Body of pancreas (tissue), 4 donors: ENCODE measurements at places on chromosomes 5 and 9.

DNA sequence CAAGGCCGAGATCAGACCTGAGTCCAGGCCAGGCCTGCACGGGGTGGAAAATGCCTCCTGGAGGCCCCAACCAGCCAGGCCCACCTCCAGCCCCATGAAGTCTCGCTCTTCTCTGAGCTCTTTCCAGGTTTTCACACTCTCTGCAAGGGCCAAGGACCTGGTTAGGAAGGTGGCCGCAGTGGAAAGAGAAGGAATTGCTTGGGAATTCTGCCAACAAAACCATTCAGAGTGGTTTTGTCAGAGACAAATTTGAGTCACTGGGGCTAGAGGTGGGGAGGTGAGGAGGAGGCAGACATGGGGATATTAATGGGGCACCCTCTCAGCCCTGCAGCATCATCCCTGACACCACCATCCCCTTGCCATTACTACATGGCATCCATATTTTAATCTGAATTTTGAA lies 261.0 kb downstream of the ROR2 start:
- no peaks in the 10 kb centered on the region for H3K4me1 ChIP-seq
- H3K36me3 ChIP-seq: no peaks in the 10 kb centered on the region
- H3K4me3 ChIP-seq: no peak overlapping the region
- no peaks in the 10 kb centered on the region for H3K27me3 ChIP-seq
- no peak overlapping the region for H3K27ac ChIP-seq

- H3K27me3 ChIP-seq: no peaks in the 10 kb centered on the region
- H3K36me3 ChIP-seq: no peaks in the 10 kb centered on the region
- H3K27ac ChIP-seq: peak overlapping the region; percentile 33
- no peak for DNase-seq
- H3K4me1 ChIP-seq: peaks cover 42% of the 10 kb centered on the region
These were observed 8.4 kb downstream of the DAPK1 start for GRCh38 chr9:87505869-87506678.

DNA sequence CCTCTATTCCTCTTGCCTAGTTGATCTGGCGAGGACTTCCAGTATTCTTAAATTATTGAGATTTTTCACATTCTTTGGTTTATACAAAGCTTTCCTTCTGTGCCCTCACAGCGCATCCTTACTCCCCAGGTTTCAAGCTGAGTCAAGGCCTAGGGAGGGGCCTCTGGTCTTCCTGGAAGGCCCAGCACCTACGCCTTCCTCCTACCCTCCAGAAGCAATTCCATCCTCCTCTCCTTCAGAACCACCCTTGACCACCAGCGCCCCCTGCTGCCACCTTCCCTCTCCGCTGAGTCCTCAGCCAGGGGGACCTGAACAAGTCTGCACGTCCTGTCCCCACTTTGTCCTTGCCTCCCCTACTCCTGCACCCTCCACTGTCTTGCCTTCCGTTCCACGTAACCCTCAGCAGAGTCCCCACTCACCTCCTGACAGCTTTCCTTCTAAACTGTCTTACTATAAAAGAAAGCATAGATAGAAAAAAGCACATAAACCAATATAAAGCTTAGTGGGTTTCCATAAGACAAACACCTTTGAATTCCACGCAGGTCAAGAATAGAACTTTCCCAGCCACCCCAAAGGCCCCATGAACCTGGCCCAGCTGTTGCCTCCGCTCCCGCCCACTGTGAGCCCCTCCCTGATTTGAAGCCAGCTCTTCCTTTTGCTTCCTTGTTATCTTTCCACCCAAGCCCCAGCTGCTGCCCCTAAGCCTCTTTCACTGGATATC lies 63.0 kb upstream of the CTSL start:
- no peaks in the 10 kb centered on the region for H3K27me3 ChIP-seq
- peak; percentile 85 for DNase-seq
- no peak overlapping the region for H3K27ac ChIP-seq
- peaks cover 5% of the 10 kb centered on the region for H3K4me1 ChIP-seq
- H3K36me3 ChIP-seq: no peaks in the 10 kb centered on the region

- no peaks in the 10 kb centered on the region for H3K4me1 ChIP-seq
- no peaks in the 10 kb centered on the region for H3K36me3 ChIP-seq
- H3K27me3 ChIP-seq: no peaks in the 10 kb centered on the region
- H3K4me3 ChIP-seq: no peak overlapping the region
- no peak for DNase-seq
- H3K27ac ChIP-seq: no peak overlapping the region
These were observed 184.5 kb upstream of the PTGER4 start for GRCh38 chr5:40495237-40495635.

GRCh38 chr5:154118893-154119336 lies 71.6 kb upstream of the GALNT10 start:
- no peaks in the 10 kb centered on the region for H3K4me1 ChIP-seq
- H3K36me3 ChIP-seq: no peaks in the 10 kb centered on the region
- H3K27me3 ChIP-seq: no peaks in the 10 kb centered on the region
- DNase-seq: no peak

- no peaks in the 10 kb centered on the region for H3K4me1 ChIP-seq
- H3K4me3 ChIP-seq: no peak overlapping the region
- H3K27me3 ChIP-seq: no peaks in the 10 kb centered on the region
- no peak for DNase-seq
- no peaks in the 10 kb centered on the region for H3K36me3 ChIP-seq
These were observed 247.5 kb upstream of the TMEM161B start for GRCh38 chr5:88515881-88516819.

DNA sequence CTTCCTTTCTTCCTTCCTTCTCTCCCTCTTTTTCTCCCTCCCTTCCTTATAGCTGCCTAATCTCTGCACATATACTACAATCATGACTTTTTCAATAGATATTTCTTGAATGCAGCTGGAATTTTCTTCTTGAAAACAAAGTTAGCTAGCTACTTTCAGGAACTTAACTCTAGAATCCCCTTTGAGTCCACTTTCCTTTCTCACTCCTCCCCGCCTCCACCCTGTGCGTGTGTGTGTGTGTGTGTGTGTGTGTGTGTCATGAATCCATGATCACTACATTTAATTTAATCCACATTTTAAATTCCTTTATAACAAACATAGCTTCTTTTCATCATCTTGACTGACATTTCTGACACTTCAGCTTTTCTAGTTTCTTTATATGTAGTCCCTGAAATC lies 167.5 kb upstream of the KLF9 start:
- DNase-seq: no peak
- no peaks in the 10 kb centered on the region for H3K4me1 ChIP-seq
- H3K4me3 ChIP-seq: no peak overlapping the region

DNA sequence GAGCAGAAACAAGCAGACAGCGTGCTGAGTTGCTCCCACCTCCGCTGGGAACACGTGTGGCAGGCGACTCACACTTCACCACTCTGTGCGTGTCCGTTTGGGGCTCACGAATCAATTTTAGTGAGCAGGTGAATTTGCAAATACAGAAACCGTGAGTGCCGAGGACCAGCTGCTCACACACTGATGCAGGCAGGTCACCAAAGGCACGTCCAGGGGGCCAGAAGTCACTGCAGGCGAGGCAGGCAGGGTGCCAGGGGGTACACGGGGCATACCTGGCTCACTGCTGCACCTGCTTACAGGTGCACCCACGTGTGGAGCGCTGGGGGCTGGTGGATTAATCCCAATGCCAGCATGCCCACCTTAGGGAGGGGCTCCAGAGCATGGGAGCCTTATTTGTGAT lies 68.8 kb downstream of the ZNF354C start:
- no peaks in the 10 kb centered on the region for H3K4me1 ChIP-seq
- H3K27ac ChIP-seq: no peak overlapping the region
- no peaks in the 10 kb centered on the region for H3K36me3 ChIP-seq
- H3K27me3 ChIP-seq: no peaks in the 10 kb centered on the region

DNA sequence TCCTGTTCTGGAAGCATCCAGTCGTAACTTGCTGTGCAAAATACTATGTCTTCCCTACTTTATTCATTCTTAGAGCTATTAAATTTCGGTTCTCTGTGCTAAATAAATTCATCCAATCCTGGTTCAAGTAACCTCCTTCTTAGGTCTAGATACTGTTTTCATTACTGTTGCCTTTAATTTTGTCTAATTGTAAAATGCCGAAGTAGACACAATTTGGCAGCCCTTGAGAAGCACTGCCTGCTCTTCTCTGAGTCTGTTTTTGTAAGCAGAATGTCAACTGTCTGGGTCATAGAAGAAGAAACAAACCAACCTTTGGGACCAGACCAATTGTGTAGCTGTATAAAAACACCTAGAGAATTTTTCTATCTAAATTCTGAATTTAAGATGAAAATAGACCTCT lies 249.3 kb downstream of the PJA2 start:
- DNase-seq: no peak
- no peak overlapping the region for H3K4me3 ChIP-seq
- H3K27me3 ChIP-seq: no peaks in the 10 kb centered on the region
- H3K36me3 ChIP-seq: no peaks in the 10 kb centered on the region

- no peak overlapping the region for H3K4me3 ChIP-seq
- no peaks in the 10 kb centered on the region for H3K27me3 ChIP-seq
- no peak overlapping the region for H3K27ac ChIP-seq
- no peaks in the 10 kb centered on the region for H3K36me3 ChIP-seq
- H3K4me1 ChIP-seq: peaks cover 10% of the 10 kb centered on the region
These were observed 76.5 kb upstream of the PJA2 start for GRCh38 chr5:109486200-109486804.

DNA sequence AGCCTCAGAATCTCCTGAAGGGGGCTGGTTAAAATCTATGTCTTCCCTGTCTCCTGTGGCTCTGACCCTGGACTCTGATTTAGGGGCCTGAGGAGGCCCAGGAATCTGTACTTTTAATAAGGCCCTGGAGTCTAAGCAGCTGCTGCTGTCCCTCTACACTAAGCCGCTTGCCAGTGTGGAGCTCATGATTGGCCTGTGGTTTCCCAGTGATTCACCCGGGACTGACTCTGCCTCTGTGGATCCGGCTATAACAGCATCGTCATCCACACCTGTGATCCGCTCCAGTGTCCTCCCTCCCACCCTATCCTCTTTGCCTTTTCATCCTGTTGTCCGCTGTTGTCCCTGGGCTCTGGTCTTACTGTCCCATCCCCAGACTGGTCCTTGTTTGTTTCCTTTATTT lies 3.7 kb downstream of the SLC31A2 start:
- H3K27ac ChIP-seq: no peak overlapping the region
- DNase-seq: peak; percentile 16
- H3K4me3 ChIP-seq: no peak overlapping the region

- peak within 1 kb of the TSS; percentile 53 for H3K4me3 ChIP-seq
- peak; percentile 92 for DNase-seq
- peaks cover 30% of the 10 kb centered on the region for H3K4me1 ChIP-seq
- H3K27me3 ChIP-seq: no peaks in the 10 kb centered on the region
These were observed at the start of gene SRA1 for GRCh38 chr5:140557136-140557805. SRA1 (minus strand) TSS chr5:140557473; CDS start chr5:140557452, 21 bp downstream.

- H3K4me3 ChIP-seq: no peak overlapping the region
- no peaks in the 10 kb centered on the region for H3K4me1 ChIP-seq
- no peak overlapping the region for H3K27ac ChIP-seq
- H3K27me3 ChIP-seq: no peaks in the 10 kb centered on the region
These were observed 67.5 kb upstream of the RAPGEF1 start for GRCh38 chr9:131807144-131807983.

DNA sequence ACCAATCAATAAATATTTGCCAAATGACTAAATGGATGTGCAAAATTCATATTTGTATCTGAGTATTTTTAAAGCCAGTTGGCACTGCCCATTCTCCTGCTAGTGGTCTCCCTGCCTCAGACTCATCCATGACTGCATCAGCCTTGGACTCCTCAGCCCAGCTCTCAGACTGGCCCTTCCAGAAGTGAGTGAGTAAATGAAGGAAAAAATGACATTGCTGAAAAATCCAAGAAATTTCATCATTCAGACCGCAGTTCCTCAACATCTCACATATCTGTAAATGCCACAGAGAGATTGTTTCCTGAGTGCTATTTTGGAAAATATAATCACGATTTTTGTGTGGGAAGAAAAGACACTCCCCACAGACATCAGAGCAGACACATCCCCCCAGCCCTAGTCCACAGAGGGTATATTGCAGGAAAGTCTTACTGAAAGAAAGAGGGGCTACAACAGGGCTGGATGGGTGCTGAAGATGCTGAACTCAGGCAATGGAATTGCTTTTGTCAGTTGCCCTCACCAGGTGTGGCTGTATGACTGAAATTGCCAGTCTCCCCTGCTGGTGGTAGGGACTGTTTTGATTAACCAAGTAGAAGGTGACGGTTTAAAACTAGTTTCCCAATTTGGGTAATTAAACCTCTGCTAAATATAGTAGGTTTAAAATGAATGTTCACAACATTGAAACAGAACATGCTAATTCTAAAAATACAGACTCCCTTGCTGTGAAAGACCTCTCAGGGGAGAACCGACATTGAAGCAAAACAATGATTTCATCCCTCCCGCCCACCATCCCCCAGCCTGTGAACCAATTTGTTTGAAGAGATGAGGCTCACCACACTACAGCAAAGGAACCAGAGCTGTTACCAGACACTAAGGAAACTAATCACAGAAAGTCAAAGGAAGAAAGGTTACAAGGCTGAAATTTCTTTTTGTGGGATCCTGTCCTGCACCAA lies 158.8 kb downstream of the DEPDC1B start:
- H3K27ac ChIP-seq: no peak overlapping the region
- no peak overlapping the region for H3K4me3 ChIP-seq
- DNase-seq: no peak
- no peaks in the 10 kb centered on the region for H3K27me3 ChIP-seq
- H3K36me3 ChIP-seq: no peaks in the 10 kb centered on the region

DNA sequence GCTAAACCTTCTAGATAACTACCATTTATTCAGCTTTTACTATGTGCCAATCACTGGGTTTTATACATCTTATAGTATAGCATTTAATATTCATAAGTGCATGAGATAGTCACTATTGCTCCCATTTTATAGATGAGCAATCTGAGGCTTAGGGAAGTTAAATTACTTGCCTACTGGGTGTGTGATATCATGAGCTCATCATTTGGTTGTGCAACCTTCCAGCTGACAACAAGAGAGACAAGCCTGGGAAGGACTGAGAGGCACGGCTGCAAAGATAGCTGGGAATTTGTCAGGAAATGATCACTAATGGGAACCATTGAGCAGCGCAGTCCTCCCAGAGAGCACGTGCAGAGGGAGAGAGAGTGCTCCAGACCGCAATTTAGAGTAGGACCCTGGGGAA lies 481.6 kb upstream of the KIF2A start:
- no peak overlapping the region for H3K27ac ChIP-seq
- no peaks in the 10 kb centered on the region for H3K36me3 ChIP-seq
- no peak overlapping the region for H3K4me3 ChIP-seq
- H3K4me1 ChIP-seq: no peaks in the 10 kb centered on the region
